ENCODE measurements at places on chromosomes 1 and 21. TPM values are rescaled to one million over a fixed set of nuclear protein-coding genes. Genes with fewer than 3 reads are reported as not detected.

DNA sequence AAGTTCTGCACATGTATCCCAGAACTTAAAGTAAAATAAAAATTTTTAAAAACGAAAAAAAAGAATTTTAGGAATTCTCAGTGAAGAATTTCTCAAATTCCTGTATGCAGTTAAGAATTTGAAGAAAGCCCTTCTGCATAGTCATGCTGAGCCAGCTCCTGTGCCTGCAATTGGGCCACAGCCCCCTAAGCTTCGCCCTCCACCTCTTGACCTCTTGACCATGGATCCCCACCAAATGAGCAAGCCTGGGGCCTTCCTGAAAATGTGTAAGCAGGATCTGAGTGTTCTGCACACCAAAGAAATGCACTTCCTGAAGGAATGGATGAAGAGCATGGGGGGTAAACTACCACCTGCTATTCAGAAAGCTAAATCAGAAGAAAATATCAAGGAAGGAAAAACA, 52.0 kb downstream of the NBPF6 start:
- H3K4me3 ChIP-seq, result no peak overlapping the region
- no peak for DNase-seq
- peaks cover 12% of the 10 kb centered on the region for H3K4me1 ChIP-seq
- no peak overlapping the region for H3K27ac ChIP-seq
- H3K36me3 ChIP-seq, result no peaks in the 10 kb centered on the region

- H3K27me3 ChIP-seq, result no peaks in the 10 kb centered on the region
- no peak overlapping the region for H3K4me3 ChIP-seq
- no peak for DNase-seq
- no peaks in the 10 kb centered on the region for H3K4me1 ChIP-seq
- no peaks in the 10 kb centered on the region for H3K36me3 ChIP-seq
Observed at GRCh38 chr1:198638441-198638840, 399 bp upstream of the PTPRC start.

- no peaks in the 10 kb centered on the region for H3K27me3 ChIP-seq
- H3K4me1 ChIP-seq, result no peaks in the 10 kb centered on the region
- no peak for DNase-seq
- no peaks in the 10 kb centered on the region for H3K36me3 ChIP-seq
- H3K4me3 ChIP-seq, result no peak overlapping the region
- H3K27ac ChIP-seq, result no peak overlapping the region
Observed at GRCh38 chr1:15674386-15675159, 9.5 kb upstream of the PLEKHM2 start.

- H3K4me1 ChIP-seq, result peaks cover 60% of the 10 kb centered on the region
- peaks cover 78% of the 10 kb centered on the region for H3K36me3 ChIP-seq
- DNase-seq, result no peak
- H3K27me3 ChIP-seq, result no peaks in the 10 kb centered on the region
- peak overlapping the region; percentile 40 for H3K27ac ChIP-seq
Observed at GRCh38 chr1:6591222-6591621, 11.4 kb downstream of the ZBTB48 start.

GPR153 gene
- total RNA-seq, result 11.4 TPM

DNA sequence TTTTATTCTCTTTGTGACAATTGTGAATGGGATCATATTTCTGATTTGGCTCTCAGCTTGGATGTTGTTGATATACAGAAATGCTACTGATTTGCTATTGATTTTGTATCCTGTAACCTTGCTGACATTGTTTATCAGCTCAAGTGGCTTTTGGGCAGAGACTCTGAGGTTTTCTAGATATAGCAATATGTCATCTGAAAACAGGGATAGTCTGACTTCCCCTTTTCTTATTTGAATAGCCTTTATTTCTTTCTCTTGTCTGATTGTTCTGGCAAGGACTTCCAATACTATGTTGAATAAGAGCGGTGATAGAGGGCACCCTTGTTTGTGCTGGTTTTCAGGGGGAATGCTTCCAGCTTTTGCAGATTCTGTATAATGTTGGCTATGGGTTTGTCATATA, 150.8 kb downstream of the FASLG start:
- no peak for DNase-seq
- no peak overlapping the region for H3K4me3 ChIP-seq
- no peaks in the 10 kb centered on the region for H3K4me1 ChIP-seq
- H3K27ac ChIP-seq, result no peak overlapping the region
- H3K36me3 ChIP-seq, result no peaks in the 10 kb centered on the region
